Karpas-422 (cell line): ENCODE measurements at places on chromosomes 6 and 20.

DNA sequence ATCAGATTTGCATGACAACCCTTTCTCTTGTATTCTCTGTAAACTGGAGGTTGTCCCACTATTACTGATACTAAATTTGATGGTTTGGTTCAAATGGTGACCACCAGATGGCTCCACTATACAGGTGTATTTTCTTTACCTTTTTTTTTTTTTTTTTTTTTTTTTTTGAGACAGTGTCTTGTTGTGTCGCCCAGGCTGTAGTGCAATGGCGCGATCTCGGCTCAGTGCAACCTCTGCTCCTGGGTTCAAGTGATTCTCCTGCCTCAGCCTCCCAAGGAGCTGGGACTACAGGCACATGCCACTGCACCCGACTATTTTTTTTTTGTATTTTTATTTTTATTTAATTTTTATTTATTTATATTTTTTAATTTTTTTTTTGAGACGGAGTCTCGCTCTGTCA lies 6.6 kb upstream of the WTAP start:
- peaks cover 9% of the 10 kb centered on the region for H3K4me1 ChIP-seq
- no peak overlapping the region for H3K4me3 ChIP-seq
- H3K36me3 ChIP-seq = no peaks in the 10 kb centered on the region
- DNase-seq = peak; percentile 87
- no peak overlapping the region for H3K27ac ChIP-seq

- H3K36me3 ChIP-seq = no peaks in the 10 kb centered on the region
- H3K27me3 ChIP-seq = no peaks in the 10 kb centered on the region
- H3K4me1 ChIP-seq = peaks cover 6% of the 10 kb centered on the region; the same call in 1 of the 2 replicates
Observed at GRCh38 chr6:72861935-72862432, 240.1 kb downstream of the KCNQ5 start.

DNA sequence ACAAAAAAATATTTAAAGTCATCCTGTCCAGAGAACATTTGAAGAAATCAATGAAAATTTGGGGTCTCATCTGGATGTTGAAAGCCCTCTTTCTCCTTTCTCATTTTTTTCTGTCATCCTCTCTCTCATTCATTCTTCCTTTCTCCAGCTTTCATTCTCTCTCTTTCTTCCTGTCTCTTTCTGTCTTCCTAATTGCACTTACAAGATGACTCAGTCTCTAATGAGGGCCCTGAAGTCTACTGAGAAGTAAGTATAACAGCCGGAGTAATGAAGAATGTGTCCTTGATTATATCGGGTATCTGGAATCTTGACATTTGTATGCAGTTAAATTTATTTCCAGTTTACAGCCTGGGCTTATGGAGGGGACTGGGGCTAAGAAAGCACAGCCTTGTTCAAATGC lies 232.2 kb upstream of the SULF2 start:
- H3K4me1 ChIP-seq = no peaks in the 10 kb centered on the region
- DNase-seq = no peak
- no peak overlapping the region for H3K4me3 ChIP-seq
- no peaks in the 10 kb centered on the region for H3K36me3 ChIP-seq

GRCh38 chr20:2136275-2136674 lies 34.6 kb downstream of the STK35 start:
- peaks cover 19% of the 10 kb centered on the region for H3K4me1 ChIP-seq
- DNase-seq = no peak
- H3K27ac ChIP-seq = no peak overlapping the region
- H3K36me3 ChIP-seq = no peaks in the 10 kb centered on the region
- H3K4me3 ChIP-seq = no peak overlapping the region

DNA sequence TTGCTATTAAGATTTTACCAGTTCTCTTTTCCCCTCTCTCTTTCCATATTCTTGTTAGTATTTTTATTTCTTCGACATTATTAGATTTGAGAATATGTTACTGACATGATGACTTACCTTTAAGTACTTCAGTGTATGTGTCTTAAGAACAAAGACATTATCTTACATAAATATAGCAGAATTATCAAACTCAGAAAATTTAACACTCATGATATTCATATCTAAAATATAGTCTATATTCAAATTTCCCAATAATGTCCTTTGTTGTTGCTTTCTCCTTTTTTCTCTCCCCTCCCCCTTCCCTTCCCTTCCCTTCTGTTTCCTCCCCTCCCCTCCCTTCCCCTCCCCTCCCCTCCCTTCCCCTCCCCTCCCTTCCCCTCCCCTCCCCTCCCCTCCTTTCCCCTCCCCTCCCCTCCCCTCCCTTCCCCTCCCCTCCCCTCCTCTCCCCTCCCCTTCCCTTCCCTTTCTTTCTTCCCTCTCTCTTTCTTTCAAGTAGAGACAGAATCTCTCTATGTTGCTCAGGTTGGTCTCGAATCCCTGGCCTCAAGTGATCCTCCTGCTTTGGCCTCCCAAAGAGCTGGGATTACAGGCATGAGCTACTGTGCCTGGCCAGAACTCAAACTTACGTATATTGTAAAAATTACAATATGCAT lies 56.5 kb downstream of the RSPH3 start:
- H3K27ac ChIP-seq = no peak overlapping the region
- no peaks in the 10 kb centered on the region for H3K27me3 ChIP-seq
- H3K36me3 ChIP-seq = no peaks in the 10 kb centered on the region
- H3K4me3 ChIP-seq = no peak overlapping the region
- no peak for DNase-seq
- peaks cover 13% of the 10 kb centered on the region for H3K4me1 ChIP-seq

DNA sequence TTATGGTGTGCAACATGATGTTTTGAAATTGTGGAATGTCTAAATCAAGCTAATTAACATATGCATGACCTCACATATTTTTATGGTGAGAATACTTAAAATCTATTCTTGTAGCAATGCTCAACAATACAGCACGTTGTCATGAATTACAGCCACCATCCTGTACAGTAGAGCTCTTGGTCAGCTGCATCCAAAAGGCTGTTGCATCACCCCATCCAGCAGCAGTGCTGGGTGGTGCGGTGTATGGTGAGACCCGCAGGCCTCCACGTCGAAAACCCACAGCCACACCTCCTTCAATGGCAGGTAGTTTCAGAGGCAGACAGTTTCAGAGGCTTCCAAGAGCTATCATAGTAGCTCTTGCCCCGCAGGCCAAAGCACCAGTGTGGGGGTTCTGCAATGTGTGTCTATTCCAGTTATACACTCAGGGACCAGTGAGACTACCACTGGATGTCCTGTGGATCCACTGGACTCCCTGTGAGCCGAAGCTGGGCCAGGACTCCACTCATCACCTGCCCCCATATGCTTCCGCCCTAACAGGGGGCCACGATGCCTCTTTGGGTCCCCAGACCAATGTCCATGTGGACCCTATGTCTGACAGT lies 23.4 kb downstream of the PACSIN1 start:
- DNase-seq = no peak
- no peak overlapping the region for H3K27ac ChIP-seq
- H3K4me1 ChIP-seq = no peaks in the 10 kb centered on the region

DNA sequence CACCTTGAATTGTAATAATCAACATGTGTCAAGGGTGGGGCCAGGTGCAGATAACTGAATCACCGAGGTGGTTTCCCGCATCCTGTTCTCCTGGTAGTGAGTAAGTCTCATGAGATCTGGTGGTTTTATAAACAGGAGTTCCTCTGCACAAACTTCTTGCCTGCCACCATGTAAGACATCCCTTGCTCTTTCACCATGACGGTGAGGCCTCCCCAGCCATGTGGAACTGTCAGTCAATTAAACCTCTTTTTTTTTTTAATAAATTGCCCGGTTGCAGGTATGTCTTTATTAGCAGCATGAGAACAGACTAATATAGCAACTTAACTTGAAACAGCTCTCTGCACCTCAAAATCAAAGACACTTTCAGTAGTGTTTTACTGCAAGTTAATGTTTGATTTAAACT lies 121.6 kb downstream of the OGFRL1 start:
- no peaks in the 10 kb centered on the region for H3K4me1 ChIP-seq
- no peak for DNase-seq
- H3K4me3 ChIP-seq = no peak overlapping the region
- H3K36me3 ChIP-seq = no peaks in the 10 kb centered on the region
- no peak overlapping the region for H3K27ac ChIP-seq
- H3K27me3 ChIP-seq = no peaks in the 10 kb centered on the region
